ENCODE measurements at places on chromosomes 1 and 21.
A peak's percentile ranks its signal among the peaks of the same experiment; 100 is the strongest.

DNA sequence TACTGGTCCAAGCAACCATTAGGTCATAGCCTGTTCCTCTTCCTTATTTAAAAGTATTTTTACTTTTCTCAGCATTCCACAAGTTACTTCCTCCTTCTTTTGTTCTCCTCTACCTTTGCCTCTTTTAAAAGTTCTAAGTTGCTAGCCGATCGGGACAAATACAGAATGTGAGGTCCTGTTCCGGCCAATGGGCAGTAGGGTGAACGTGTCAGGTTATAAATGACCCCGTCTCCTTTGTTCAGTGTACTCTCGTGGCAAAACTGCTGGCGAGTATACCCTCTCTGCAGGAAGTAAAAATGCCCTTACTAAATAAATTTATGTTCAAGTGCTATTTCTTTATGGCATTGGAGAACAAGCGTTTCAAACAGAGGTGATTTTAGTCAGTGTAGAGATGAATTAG lies 2.5 kb downstream of the ADCY10 start:
- no peak for DNase-seq

GRCh38 chr1:22708777-22709176 lies 1.9 kb upstream of the EPHB2 start:
- DNase-seq: no peak

DNA sequence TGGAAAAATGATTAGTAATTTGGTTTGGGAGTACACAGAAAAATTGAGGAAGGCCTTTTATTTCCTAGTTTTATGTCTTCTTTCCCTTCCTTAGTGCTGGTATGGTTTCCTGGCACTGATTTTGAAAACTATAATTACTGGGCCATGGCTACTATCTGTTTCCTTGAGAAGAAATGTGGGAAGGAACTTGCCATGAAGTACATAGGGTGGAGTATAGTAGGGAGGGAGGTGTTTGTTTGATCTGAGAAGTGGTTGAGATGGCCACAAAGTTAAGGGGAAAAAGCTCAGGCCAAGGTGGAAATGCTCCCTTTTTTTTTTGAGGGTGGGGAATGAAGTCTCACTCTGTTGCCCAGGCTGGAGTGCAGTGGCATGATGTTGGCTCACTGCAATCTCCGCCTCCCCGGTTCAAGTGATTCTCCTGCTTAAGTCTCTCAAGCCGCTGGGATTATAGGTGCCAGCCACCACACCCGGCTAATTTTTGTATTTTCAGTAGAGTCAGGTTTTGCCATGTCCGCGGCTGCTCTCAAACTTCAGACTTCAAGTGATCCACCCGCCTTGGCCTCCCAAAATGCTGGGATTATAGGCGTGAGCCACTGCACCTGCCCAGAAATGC lies 11.3 kb downstream of the HJV start:
- DNase-seq: no peak

GRCh38 chr1:194117582-194117981 lies 931.2 kb upstream of the B3GALT2 start:
- DNase-seq: no peak

- peak; percentile 90 for DNase-seq
Measured at GRCh38 chr21:34836103-34836932, 167.5 kb downstream of the CLIC6 start.

GRCh38 chr1:84800090-84801073 lies 92.6 kb downstream of the LPAR3 start:
- DNase-seq: no peak

DNA sequence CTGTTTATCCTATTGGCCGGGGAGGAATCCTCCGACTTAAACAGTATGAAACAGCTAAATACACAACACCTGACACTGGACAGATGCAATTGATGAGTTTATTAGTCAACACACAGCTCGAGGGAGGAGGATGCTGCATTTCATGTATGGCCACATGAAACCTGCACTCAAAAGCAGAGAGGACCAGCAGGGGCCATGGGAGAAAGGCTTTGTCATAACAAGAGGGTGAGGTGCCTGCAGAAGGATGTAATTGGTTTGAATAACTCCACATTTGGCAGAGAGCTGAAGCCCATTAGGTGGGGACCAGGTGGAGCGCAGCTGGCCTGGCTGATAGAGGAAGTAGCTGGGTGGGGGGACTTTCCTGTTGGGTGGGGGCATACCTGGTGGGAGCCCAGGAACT lies 599.1 kb downstream of the PTPRU start:
- DNase-seq: no peak

GRCh38 chr1:8342325-8342724 lies 24.4 kb downstream of the SLC45A1 start:
- DNase-seq: peak; percentile 26

GRCh38 chr1:151852733-151853132 lies 779 bp downstream of the THEM5 start:
- no peak for DNase-seq

- no peak for DNase-seq
Measured at GRCh38 chr1:233121947-233122559, 171.6 kb downstream of the NTPCR start.

GRCh38 chr1:29164588-29164987 lies 17.1 kb downstream of the SRSF4 start:
- no peak for DNase-seq

- no peak for DNase-seq
Measured at GRCh38 chr1:193951984-193952383, 765.6 kb upstream of the B3GALT2 start.

GRCh38 chr1:77680173-77680572 lies 2.3 kb downstream of the ZZZ3 start:
- peak; percentile 20 for DNase-seq

GRCh38 chr1:112075566-112075965 lies 86.1 kb upstream of the KCND3 start:
- DNase-seq: no peak

DNA sequence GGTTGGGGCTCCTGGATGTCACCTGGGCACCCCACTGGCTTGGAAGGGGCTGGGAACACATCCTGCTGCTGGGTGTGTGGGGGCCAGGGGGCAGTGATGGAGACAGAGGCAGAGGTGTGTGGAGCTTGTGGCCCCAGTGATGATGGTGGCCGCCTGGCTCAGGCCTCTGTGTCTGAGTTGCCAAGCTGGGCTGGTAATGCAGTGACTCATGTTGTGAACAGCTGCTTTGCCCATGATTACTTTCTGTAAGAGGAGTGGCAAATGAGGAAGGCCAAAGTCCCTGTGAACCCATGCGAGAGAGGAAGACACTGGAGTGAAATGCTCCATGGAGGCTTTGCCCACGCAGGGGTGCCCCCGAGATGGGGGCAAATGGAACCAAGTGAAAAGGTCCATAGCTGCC lies 86.8 kb downstream of the KCNJ6 start:
- no peak for DNase-seq

DNA sequence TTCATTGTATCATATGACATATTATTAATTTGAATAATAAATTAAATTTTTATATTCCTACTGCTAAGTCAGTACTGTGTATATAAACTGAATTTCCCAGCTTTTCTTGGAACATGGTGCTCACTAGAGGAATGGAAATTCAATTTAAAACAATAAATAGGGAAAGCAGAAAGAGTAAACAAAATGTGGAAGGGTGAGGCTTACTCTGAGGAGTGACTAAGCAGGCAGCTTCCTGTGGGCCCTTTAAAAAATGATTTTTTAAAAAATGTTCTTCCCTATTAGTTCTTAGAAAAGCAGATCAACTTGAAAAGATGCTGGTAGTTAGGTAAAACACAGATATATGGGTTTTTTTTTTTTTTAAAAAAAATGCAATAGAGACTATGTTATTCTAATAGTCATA lies 49.5 kb upstream of the S1PR1 start:
- no peak for DNase-seq

- no peak for DNase-seq
Measured at GRCh38 chr1:166920561-166921475, 44.8 kb upstream of the TADA1 start.

GRCh38 chr1:247407180-247407616 lies 8.8 kb upstream of the NLRP3 start:
- DNase-seq: no peak

DNA sequence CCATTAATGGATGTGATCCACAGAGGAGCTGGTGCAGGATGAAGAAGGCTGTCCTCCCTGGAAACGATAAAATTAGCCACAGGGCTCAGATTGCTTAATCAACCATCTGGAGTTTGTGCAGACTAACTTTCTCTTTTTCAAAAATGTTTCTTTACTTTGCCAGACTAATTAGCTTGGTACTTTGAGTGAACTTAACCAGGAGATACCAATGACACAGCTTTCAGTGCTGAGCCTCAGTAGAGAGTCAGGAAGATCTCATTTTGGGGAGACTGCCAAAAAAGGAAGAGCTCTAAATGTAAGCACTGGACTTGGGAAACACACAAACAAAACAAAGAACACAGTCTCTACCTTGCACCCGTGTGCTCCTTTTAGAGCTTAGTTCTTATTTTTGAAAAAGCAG lies 248.1 kb upstream of the DEPDC1 start:
- no peak for DNase-seq

DNA sequence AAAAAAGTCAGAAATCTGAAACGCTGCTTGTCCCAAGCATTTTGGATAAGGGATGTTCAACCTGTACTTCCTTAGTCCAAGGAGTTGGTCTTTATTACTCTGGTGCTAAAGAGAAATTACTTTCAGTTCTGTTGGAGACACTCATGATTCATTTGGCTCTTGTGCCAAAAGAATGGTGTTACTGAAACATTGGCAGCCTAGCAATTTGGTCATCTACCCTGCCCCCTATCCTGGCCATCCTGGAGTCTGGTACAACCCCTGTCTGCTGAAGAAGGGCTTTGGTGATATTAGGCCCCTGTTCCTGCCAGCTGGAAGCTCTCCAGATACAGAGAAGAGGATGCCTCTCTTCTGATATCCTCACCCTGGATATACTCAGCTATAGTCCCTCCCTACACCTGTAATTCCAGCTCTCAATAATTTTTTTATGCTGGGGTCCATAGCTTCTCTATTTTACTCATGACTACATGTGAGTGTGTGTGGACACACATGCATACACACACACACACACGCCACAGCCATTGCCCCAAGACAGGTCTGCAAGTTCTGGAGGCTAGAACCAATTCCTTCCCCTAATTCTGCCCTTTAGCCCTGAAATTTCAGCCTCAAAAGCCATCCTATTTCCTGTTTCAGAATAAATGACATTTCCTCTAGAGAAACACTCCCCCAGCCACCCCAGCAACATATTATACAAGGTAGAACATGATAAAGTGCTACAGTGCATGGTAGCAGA lies 40.0 kb downstream of the LHX8 start:
- no peak for DNase-seq

DNA sequence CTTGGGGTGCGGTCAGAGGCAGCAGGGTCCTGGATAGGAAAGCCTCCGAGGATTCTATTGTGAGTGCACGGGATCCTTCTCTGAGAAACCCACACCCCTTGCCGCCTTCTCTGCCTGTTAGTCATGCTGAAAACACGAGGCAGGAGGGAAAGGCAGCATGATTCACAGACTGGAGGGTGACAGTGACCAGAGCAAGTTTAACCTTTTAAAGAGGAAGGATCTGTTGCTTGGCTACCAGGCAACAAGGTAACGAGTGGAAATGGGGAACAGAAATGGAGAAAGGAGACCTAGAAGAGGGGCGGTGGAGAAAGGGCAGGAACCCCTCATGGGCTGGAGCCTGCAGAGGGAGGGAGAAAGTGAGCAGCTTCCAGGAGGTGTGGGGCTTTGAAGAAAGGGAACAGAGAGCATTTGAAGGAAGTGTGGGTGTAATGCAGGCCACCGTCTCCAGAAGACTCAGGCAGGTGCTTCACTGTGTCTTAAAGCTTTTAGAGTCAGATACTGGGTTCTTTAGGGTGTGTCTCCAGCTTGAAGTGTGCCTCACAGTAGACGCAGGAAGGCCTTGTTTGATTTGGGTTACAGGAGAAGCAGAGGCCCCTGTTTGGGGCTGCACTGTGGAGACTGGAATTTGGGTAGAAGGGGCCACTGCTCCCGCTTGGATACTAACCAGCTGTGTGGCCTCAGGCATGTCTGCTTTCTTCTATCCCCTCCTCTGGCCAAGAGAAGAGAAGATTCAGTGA lies 19.1 kb downstream of the OPTC start:
- peak; percentile 79 for DNase-seq

DNA sequence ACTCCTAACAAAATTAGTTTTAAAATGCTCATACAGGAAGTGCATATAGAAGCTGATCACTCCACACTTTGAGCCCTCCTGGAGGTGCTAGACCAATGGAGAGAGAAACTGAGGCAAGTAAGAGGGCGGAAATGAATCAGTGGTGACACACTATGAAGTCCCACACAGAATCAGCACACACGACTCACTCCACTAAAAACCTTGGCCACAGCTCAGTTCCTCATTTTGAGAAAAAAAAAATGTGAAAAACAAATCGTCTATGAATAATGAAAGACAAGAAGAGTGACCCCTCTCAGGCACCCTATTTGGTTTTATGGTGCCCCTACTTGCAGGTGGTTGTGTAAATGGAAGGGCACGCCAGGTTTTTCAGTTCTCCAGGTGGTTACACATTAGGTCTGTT lies 675.1 kb upstream of the BRINP3 start:
- DNase-seq: no peak

- no peak for DNase-seq
Measured at GRCh38 chr1:153991151-153991630, 629 bp downstream of the RPS27 start.

- DNase-seq: no peak
Measured at GRCh38 chr1:12296623-12297022, 66.8 kb downstream of the VPS13D start.

DNA sequence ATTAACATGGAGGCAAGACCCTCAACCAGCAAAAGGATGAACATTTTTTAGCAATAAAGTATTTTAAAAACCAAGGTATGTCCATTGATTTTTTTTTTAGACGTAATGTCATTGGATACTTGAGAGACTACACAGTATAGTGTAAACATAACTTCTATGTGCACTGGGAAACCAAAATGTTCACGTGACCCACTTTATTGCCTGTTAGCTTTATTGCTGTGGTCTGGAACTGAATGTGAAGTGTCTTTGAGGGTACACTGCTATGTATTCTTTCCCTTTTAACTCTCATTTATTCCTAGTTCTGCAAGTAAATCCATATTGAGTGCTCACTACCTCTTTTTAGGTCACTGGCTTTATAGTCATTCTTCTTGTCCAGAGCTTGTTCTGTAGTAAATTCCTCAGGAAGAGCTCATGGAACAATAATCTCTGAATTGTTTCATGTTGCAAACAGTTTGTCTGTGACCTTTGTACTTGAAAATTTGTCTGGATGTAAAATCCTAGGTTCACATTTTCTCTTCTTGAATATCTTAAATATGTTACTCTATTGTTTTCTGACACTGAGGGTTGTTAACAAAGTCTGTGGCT lies 20.6 kb downstream of the ABCD3 start:
- DNase-seq: no peak

GRCh38 chr1:110481968-110482623 lies 31.1 kb downstream of the PROK1 start:
- no peak for DNase-seq

- DNase-seq: no peak
Measured at GRCh38 chr1:224774378-224774777, 155.1 kb upstream of the DNAH14 start.

- no peak for DNase-seq
Measured at GRCh38 chr1:212752252-212752933, 39.2 kb downstream of the NSL1 start.

DNA sequence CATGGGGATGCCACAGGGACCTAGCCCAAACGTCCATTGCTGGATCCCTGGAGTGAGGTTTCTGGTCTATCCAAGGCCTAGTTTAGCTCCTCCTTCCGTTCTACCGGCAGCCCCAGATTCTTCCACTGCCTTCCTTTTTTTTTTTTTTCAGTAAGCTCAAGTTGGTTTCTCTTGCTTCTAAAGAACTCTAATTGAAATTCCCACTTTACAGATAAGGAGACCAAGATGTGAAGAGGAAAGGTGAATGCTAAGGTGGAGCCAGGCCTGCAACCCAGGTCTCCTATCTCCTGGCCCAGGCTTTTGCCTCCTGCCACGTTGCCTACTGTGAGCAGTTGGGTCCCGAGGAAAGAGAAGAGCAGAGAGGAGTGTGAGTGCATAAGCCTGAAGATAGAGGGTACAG lies 31.5 kb upstream of the CLIC4 start:
- DNase-seq: no peak

GRCh38 chr1:87104945-87105344 lies 190.5 kb downstream of the HS2ST1 start:
- no peak for DNase-seq

Data from fibroblast of skin of left quadriceps (primary cell).